ENCODE measurements at places on chromosomes 2 and 18.

- no peak for DNase-seq
These were observed 6.8 kb downstream of the PHLPP1 start for GRCh38 chr18:62721839-62722795.

DNA sequence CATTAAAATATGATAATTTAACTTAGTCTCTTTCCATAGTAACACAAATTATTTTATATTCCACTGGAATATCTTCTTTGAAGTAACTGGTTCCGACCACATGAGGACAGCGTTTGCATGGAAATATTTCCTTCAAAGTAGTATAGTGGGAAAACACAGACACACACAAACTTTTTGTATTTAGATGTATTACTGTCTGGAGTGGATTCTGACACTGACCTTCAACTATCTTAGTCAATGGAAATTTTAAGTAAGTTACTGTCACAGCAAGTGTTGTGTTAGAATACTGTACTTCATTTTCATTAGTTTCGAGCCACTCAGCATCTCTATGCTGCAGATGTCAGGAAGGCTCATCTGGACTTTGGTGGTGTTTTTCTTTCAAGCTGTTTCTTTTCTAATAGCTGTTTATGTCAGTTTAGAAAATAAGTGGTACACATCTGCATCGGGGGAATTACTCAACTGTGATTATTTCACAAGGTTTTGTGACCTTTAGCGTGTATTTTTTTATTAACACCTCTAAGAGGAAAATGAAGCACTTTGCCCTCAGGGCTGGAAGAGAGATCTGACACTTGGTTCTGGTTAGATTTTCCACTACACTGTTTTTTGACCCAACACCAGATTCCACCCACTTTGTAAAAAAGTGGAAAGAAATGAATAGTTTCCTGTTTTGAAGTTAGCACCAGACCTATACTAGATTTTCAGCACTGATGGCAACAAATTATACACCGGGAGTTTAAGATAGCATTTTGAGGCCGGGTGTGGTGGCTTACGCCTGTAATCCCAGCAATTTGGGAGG, 18.9 kb upstream of the THOC1 start:
- no peak for DNase-seq

DNA sequence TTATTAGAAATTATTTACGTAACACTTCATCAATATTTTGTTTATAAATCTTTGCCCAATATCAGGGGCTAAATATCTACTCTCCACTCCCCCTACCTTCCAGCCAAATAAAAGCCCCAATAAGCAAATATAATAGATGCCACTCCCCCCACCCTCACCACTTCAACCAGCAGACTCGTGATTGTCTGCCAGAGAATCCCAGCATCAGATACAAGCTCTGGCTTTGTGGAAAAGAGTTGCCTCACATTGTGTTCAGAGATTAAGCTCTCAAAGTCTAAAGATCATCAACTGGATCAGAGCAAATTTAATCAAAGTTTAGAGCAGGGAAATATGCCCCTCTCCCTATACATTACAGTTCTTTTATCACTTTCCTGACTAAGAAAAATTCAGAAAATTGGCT, 39.5 kb downstream of the AOX1 start:
- DNase-seq, result no peak

GRCh38 chr2:104919127-104919526, 65.2 kb downstream of the POU3F3 start:
- DNase-seq, result no peak

- peak; percentile 71 for DNase-seq
These were observed 67.2 kb downstream of the LRRFIP1 start for GRCh38 chr2:237694415-237695194.

- DNase-seq, result no peak
These were observed 13.1 kb downstream of the ZNF892 start for GRCh38 chr2:95220449-95220848.

DNA sequence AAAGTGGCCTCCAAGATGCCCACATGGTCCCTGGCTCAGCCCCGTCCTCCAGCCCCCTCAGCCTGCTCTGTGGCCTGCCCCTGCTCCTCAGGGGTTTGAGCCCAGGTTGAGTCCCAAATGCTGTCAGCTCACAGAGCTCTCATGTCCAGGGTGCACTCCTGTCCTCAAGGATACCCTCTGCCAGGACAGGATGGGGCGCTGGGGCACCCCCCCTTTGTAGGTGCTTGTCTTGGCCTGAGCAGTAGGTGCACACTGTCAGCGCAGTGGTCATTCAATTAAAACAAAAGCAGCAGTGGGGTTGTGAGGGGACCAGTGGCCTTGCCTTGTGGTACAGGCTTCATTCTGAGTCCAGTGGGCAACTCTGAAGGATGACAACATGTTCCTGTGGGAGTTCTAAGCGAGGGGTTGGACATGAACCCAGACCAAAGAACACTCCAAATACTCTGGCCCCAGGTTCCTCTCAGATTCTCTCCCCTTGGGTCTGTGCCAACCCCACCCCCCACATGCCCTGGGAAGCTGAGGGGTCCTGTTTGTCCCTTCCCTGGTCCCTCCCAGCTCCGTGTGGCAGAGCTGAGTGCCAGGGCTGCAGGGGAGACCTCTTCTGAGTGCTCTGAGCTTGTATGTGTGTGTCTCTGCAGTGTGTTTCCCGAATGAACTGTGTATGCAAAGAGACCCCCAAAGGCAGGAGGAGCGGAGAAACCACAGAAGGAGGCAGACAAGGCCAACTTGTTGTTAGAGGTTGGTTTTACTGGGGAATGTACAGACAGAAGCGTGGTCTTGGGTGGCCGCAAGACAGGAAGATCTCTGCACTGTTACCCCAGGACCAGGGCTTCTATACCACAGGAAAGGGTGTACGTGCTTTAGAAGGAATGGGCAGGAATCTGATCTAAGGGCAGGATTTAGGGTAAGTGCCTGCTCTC, 155.6 kb upstream of the HS6ST1 start:
- peak; percentile 28 for DNase-seq

GRCh38 chr18:8854962-8855361, 149.6 kb downstream of the MTCL1 start:
- DNase-seq, result no peak

GRCh38 chr2:157345647-157346389, 20.2 kb upstream of the ERMN start:
- DNase-seq, result no peak
